Heart left ventricle (tissue), 16 donors: ENCODE measurements at places on chromosomes 13 and 19. TPM values are rescaled to one million over a fixed set of nuclear protein-coding genes. Genes with fewer than 3 reads are reported as not detected.

DNAAF3 gene
- 2.1 TPM for total RNA-seq

GRCh38 chr13:32272021-32272683 is 43.0 kb downstream of the ZAR1L start:
- no peaks in the 10 kb centered on the region for H3K27me3 ChIP-seq
- H3K4me3 ChIP-seq = no peak overlapping the region
- no peak for DNase-seq
- H3K27ac ChIP-seq = peak overlapping the region; percentile 49
- no peaks in the 10 kb centered on the region for H3K4me1 ChIP-seq
- H3K36me3 ChIP-seq = peaks cover 90% of the 10 kb centered on the region

DNA sequence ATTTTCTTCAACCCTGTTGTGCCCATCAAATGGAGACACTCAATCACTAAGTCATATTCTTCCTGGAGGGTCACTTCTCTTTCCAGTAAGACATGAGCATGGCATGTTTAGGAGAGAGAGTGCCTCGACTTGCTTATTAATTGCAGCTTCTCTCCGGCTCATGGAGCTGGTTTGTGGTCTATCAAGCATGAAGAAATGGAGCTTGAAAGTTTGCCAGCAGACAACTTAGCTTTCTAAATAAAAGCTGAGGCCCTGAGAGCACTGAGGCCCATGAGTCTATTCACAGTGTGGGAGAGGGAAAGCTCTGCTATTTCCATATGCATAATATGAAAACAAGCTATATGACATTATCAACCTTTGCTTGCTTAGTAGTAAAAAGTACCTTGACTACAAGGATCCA is 378.5 kb downstream of the FGF9 start:
- no peaks in the 10 kb centered on the region for H3K4me1 ChIP-seq
- no peak for DNase-seq
- no peak overlapping the region for H3K4me3 ChIP-seq
- H3K36me3 ChIP-seq = no peaks in the 10 kb centered on the region
- H3K27me3 ChIP-seq = no peaks in the 10 kb centered on the region

FAM124A gene
- total RNA-seq = 5.6 TPM

- no peak overlapping the region for H3K4me3 ChIP-seq
- no peaks in the 10 kb centered on the region for H3K4me1 ChIP-seq
- no peaks in the 10 kb centered on the region for H3K27me3 ChIP-seq
- no peak for DNase-seq
- no peak overlapping the region for H3K27ac ChIP-seq
- H3K36me3 ChIP-seq = no peaks in the 10 kb centered on the region
Measured at GRCh38 chr13:90613076-90613795, 734.3 kb upstream of the MIR17HG start.

- H3K36me3 ChIP-seq = peaks cover 19% of the 10 kb centered on the region
- no peaks in the 10 kb centered on the region for H3K27me3 ChIP-seq
- H3K27ac ChIP-seq = no peak overlapping the region
- peaks cover 7% of the 10 kb centered on the region for H3K4me1 ChIP-seq
Measured at GRCh38 chr19:48118131-48118517, 7.5 kb upstream of the PLA2G4C start.

DNA sequence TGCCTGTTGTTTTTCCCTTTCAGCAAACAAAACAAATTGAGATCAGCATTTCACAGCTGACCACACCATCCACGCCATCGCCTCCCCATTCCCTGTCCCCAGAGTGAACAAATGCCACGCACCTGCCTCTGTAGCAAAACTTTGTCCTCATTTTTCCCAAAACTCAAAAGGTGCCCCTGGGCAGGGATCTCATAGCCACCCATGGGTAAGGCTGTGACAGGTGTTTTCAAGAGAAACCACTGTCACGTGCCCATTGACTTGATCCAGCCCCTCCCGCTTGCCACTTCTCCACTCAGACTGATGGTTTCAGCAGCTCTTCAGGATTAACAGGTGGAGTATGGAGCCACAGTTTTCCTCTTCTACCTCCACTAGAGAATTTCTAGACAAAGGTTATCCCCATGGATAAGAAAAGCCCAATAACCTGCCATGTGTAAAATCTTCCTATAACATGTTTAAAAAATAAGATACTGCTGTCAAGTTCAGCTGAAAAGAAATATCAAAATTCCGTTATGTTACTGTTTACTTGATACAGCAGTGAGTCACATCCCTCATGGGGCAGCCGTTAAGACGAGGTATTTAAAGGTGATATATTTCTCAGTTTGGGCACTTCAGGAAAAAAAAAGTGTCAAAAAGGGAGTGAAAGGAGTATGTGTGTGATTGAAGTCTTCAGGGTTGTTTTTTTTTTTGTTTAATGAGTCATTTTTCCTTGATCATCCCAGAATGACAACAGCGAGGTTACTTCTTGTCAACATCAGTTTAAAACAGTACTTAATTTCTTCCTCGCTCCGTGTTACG is 63.5 kb upstream of the GPR183 start:
- peaks cover 14% of the 10 kb centered on the region for H3K4me1 ChIP-seq
- peaks cover 57% of the 10 kb centered on the region for H3K36me3 ChIP-seq
- no peak overlapping the region for H3K4me3 ChIP-seq
- DNase-seq = no peak
- no peaks in the 10 kb centered on the region for H3K27me3 ChIP-seq
